Hindlimb muscle (tissue), 1 donor: ENCODE measurements at places on chromosomes 4 and X.

DNA sequence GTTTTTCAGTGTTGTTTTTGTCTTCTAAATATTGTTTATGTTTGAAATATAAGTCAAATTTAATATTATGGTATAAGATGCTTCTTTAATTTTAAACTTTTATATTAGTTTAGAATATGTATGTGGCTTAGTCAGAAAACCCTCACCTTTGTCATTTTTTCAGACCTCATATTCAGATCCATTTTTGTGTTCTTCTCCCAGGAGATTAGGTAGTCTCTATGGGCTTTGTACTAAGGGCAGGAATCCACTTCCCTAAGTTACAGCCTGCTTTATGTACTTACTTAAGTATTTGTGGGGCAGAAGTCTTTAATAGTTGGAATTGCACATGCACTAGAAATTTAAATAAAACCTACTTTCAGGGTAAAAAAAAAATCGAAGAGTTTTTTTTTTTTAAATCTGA is 63.5 kb upstream of the TENM3 start:
- no peak for DNase-seq

- no peak for DNase-seq
These were observed 13.0 kb upstream of the SMIM20 start for GRCh38 chr4:25901030-25901430.

DNA sequence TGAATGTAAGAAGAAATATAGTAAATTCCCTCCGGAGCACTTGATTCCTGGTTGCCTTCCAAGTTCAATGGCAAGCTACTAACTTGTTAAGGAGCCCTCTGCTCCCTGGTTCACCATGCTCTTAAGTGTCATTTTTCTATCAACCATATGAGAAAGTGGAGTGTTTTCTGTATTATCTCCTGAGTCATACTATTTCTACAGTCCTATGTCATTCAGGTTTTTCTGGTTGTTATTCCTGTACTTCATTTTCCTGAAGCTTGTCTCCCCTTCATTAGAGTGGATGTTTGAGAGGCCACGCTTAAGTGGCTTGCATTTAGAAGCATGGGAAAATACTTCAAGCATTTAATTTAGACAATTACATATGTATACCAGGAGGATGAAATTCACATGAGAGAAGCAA is 14.7 kb upstream of the EPGN start:
- DNase-seq = no peak

- DNase-seq = no peak
These were observed 6.2 kb upstream of the STK32B start for GRCh38 chr4:5045097-5045496.

- no peak for DNase-seq
These were observed 40.8 kb downstream of the HTRA3 start for GRCh38 chr4:8310306-8310705.

GRCh38 chr4:128823025-128823661 is 13.6 kb downstream of the JADE1 start:
- no peak for DNase-seq

DNA sequence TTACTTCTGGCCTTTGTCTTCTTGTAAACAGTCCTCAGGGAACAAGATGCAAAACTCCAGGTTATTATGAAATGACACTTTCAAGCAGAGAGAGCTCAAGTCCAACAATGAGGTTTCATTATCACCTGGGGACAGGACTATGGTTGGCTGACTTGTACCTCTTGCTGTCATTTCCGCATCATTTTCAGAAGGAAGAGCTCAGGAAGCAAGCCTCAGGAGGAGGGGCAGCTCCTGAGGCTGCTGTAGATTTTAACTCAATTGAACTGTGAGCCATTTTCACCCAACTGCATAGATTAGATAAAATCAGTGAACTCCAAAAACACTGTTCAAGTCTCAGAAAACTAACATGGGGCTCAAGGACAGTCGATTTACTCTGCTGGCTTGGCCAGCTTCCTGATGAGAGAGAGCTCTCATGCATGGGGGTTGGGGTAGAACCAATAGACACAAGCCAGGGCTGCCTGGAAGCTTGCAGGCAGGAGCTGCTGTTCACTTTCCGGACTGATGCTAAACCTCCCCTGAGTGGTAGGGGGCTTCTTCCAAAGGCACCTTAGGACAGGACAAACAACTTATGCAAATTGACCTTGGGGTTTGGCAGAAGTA is 23.6 kb downstream of the TMEM255A start:
- no peak for DNase-seq

DNA sequence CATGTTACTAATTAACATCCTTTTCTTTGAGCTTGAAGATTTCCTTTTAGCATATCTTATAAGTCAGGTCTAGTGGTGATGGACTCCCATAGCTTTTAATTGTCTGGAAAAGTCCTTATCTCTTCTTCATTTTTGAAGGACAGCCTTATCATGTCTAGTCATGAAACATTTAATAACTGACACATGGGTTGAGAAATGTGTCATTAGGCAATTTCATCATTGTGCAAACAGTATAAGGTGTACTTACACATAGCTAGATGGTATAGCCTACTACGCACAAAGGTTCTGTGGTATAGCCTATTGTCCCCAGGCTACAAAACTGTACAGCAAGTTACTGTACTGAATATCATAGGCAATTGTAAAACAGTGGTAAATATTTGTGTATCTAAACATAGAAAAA is 34.5 kb upstream of the ALG13 start:
- DNase-seq = no peak

- no peak for DNase-seq
These were observed 32.4 kb upstream of the BLTP1 start for GRCh38 chr4:122119739-122120138.

GRCh38 chr4:128635141-128635954 is 174.2 kb upstream of the JADE1 start:
- DNase-seq = no peak

DNA sequence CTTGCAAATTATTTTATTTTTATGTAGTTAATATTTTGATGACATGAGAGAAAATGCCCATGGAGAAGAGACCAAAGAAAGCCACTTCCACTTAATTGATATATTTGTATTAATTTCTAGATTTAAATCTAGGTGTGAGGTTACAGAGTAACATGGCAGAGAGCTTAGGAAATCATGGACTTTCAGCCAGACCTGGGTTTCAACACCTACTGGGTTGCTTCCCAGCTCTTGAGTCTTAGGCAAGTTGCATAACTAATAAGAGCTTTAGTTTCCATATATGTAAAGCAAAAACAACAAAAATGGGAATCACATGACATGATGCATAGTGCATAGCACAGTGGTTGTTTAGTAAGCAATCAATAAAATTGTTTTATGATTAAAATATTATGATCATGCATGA is 413.3 kb downstream of the CCSER1 start:
- no peak for DNase-seq

- DNase-seq = no peak
These were observed 5.9 kb downstream of the EMCN start for GRCh38 chr4:100511896-100512295.

- no peak for DNase-seq
These were observed 110.4 kb upstream of the LDB2 start for GRCh38 chr4:17008834-17009345.

DNA sequence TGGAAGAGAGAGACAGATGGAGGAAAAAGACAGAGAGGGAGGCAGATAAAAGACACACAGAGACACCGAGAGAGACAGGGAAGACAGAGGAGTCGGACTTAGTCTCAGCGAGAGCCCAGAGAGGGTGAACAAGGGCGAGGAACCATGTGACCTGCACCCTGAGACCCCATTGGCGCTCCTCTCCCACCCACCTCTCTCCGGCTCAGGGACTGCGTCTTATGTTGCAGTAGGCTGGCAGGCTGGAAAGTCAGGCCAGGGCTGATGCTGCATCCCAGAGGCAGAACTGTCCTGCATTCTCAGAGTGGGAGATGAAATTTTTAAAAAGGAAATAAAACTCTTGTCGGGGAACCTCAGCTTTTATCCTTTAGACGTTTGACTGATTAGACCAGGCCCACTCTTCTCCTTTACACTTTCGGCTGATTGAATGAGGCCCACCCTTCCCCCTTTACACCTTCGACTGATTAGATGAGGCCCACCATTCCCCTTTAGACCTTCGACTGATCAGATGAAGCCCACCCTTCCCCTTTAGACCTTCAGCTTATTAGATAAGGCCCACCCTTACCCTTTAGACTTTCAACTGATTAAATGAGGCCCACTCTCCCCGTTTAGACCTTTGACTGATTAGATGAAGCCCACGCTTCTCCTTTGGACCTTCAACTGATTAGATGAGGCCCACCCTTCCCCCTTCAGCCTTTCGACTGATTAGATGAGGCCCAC is 29.5 kb upstream of the IL3RA start:
- DNase-seq = no peak

DNA sequence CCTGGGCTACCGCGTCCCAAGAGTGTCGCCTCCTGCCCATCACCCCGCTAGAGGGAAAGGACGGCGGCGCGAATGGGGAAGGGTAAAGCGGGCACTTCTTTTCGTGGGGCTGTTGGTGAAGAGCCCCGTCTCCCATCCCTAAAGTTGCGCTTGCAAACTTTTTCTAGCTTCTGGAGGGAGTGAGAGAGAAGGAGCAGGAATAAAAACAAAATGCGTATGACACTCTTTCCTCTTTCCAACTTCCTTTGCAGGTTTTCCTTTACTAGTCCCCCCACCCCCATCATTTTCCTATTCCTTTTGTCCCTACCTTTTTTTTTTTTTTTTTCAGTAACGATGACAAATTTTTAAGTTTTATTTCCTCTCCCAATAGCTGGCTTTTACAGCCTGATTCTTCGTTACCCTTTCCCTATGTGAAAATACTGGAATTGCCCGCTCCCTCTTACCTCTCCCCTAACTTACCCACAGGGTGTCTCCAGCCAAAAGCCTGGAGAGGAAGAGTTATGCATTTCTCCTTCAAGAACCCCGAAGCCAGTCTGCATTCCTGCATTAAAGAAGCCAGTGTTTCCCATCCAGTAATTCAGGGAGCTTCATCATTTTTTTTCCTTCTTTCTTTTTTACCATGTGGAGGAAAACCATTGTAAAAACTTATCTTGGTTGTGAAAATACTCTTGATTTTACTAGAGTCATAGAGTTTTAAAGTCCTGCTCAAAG is 613 bp upstream of the ARSJ start:
- DNase-seq = no peak

GRCh38 chr4:8771258-8771590 is 100.4 kb downstream of the HMX1 start:
- no peak for DNase-seq

- DNase-seq = no peak
These were observed 1.8 kb downstream of the SUV39H1 start for GRCh38 chrX:48698306-48698705.

DNA sequence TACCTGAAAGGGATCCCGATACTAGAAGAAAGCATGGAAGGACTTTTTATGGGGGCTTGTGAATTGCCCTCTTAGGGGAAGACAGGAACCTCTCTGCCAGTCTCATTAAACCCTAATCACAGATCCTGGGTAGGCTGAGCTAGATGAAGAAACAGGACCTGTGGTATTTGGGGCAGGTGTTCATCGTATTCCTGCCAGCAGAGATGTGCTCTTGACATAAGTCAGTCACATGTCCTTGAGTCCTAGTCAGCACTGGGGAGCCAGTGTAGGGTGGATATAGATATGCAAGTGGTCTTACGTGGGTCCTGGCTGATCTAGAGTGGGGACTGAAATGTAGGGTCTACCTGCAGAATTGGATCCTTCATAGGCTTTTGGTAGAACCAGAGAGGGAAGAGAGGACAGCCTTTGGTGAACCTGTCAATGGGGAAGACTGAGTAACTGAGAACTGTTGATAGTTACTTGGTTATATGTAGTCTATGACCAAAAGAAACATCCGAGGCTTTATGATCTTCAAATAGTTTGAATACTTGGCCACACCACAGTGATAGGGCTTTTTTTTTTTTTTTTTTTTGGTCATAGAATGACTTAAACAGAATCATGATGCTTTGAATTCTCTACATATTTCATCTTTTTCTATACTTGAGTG is 63.5 kb upstream of the WDR1 start:
- no peak for DNase-seq

DNA sequence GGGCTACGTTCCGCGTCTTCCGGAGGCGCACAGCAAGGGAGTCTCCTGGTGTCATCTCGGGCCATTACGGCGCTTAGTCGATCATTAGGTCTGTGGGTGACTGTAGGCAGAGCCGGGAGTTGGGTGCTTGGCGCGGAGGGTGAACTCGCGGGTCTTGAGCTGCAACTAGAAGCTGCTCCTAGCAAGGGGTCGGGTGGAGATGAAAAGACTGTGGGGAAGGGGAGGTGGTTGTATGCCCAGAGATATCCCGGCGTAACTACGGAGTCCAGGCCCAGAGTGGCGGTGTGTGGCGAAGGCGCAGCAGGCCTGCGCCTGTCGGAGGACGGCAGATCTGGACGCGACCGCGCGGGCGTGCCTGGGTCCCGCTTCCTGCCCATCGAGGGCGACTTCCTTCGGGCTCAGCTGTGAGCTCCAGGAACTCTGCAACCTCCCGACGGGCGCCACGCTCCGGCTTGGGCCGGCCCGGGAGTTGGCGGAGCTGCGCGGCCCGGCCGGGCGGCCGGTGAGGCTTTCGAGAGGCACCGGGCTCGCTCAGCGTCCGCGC is 2.7 kb upstream of the NKX3-2 start:
- DNase-seq = no peak

DNA sequence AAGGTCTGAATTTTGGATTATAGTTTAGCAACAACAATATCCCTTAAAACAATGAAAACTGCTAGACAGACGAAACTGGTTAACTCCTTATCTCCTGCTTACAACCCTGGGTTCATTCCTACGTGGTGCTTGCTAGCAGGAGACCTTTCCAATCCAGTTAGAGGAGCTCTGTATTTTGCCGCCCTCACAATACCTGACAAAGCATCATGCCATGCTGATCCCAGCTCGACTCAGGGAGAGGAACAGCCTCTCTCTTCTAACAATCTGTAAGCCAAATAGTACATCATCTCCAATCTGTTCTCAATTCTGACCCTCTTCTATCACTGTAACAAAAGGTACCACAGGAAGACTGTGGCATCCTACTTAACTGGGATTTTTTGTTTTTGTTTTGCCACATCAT is 74.4 kb downstream of the PAPSS1 start:
- no peak for DNase-seq

DNA sequence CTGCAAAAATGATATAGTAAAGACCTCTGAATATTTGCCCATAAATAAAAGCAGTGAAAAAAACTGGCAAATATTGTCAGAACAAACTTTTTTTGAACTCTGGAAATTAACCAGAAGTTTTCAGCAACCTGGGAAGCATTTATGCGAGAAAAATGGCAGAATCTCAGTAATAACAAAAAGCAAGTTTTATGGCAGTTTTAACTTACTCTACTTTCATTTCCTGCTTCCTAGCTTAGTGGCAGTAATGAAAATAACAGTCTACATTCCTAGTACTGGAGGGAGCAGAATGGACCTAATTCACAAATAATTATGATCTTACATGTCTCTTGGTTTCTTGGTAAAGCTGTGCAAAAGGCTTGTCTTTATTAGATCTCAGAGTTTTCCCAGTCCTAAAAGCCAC is 460.1 kb downstream of the NAF1 start:
- DNase-seq = peak; percentile 29
